KG1 (cell line): ENCODE measurements at places on chromosomes 11 and 22.

DNA sequence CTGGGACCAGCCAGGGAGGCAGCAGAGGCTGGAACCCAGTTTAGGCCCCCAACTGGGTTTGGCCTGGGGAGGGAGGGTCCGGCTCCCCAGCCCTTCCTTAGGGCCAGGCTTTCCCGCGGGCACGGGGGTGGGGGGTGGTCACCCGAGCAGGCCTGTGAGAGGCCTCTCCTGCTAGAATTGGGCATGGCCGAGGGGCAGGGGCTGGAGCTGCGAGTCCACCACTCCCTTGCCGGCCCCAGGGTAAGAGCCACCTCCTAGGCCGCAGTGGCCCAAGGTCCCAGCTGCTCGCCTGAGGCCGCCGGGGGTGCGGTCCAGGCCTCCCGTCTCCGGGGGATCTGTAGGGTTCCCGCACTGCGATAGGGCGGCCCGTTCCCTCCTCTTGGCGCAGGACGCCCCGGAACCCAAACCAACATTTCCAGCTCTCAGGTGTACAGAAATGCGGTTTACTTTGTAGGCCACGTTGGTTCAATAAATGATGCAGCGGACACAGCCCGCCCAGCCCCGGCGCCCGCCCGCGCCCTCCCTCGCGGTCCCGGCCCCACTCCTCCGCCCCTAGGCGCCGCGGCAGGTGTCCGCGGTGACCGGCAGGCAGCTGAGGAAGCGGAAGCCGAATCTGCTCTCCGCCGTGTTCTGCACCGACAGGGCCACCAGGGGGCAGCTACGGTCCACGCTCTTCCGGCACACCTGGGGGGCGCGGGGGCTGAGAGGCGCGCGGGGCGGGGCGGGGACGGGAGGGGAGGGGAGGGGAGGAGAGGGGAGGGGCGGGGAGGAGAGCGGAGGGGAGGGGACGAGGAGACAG, 5.9 kb downstream of the LMNTD2 start:
- peak; percentile 32 for DNase-seq

GRCh38 chr11:15180212-15180792, 65.6 kb downstream of the INSC start:
- DNase-seq: no peak

DNA sequence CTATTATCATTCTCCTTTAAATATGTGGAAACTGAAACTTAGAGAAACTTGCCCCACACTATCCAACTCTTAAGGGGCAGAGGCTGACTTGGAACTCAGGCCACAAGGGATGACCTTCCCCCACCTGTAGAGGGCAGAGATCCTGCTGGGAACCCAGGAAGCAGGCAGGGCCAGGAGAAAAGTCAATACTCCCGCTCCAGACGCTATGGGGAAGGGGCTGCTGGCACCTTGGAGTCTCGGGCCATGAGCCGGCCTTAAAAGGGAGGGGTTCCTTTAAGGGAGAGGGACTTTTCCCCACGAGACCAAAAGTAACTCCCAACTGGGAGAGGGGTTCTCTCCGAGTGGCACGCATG, 620 bp upstream of the ANO5 start:
- no peak for DNase-seq

- no peak for DNase-seq
Measured at GRCh38 chr11:60592601-60593000, 77.4 kb downstream of the MS4A13 start.

GRCh38 chr11:134516529-134516928, 104.5 kb upstream of the B3GAT1 start:
- DNase-seq: no peak

- no peak for DNase-seq
Measured at GRCh38 chr22:49937758-49938564, 19.5 kb downstream of the CRELD2 start.

GRCh38 chr11:92342886-92343285, 118.3 kb downstream of the FAT3 start:
- no peak for DNase-seq

- no peak for DNase-seq
Measured at GRCh38 chr11:76269247-76269646, 62.9 kb upstream of the WNT11 start.

- no peak for DNase-seq
Measured at GRCh38 chr11:122098261-122098980, 17.6 kb downstream of the BLID start.

DNA sequence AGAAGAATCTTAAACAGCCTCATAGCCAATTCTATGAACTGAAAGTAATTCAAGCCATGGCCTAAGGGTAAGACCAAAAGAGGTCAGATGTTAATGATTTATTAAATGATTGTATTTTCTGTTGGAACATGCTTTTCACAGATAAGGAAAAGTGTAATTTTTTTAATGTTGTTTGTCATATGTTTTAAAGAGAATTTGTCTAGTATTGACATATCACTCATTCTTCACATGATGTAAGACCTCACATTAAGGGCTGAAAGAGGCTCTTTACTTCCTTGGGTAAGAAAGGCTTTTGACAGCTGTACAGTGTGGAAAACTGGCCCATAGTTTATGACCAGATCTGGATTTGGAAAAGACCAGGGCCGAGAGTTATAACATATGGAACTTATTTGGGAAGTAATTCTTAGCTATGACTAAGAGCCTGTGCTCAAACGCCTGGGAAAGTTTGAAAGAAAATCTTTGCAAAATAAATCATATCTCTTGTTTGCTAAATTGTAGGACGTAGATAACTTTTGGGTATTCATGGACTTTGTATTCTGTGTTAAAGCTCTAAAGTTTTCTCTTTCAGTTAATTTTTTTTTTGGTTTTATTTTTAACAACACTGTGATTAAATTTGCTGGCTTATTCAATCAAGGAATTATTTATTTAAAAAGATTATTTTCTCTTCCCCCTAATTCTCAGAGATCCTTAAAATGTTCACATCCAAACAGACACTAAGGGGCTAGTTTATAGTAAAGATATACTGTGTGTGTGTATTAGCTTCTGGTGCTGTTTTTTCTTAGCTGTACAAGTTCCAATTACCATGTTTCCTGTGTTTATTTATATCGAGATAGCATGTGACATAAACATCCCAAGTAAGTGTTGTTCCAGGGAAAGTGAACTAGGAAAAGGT, 162.2 kb downstream of the ARHGAP42 start:
- DNase-seq: no peak

DNA sequence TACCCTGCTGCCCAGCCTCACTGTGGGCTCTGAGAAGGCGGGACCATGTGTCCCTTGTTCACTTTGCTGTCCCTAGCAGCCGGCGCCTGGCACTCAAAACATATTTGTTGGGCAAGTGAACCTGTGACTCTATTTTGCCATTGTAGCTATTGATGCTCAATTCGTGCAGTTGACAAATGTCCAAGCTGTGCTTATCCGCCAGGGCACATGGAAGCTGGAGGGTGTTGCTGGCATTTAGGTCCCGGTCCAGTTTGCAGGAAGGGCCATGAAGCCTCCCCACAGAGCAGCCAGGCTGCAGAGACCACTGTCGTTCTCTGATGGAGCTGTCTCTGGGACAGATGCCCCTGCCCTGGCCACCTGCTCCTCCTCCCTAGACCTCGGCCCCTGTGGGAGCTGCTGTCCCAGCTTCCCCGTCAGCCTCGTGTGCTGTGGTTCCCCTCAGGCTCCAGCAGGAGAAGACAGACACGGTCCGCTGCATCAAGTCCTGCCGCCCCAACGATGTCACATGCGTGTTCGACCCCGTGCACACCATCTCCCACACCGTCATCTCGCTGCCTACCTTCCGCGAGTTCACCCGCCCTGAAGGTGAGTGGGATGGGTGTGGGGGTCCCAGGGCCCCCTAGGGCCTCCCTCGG, 71.5 kb downstream of the FBLN1 start:
- DNase-seq: no peak

- peak; percentile 54 for DNase-seq
Measured at GRCh38 chr22:22201185-22201929, 43.2 kb upstream of the VPREB1 start.

GRCh38 chr22:20212754-20213699, 55.1 kb downstream of the RTN4R start:
- DNase-seq: no peak

DNA sequence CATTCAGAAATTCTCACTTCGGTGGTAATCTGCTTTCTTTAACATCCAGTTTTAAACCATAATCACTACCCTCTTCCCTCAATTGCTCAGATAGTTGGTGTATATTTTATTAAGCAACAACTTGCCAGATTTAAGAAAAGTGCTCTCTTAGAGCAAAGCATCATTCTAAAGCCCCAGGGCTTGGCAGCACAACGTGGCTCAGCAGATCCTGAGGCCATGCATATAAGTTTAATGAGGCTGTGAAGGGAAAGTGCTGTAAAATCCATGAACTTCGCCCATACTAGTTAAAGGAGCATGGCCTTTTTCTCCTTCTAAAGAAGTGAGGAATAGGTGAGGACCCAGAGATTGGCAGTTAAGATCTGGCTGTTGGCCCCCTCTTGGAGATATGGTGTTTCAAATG, 482.3 kb upstream of the CCDC90B start:
- DNase-seq: no peak

DNA sequence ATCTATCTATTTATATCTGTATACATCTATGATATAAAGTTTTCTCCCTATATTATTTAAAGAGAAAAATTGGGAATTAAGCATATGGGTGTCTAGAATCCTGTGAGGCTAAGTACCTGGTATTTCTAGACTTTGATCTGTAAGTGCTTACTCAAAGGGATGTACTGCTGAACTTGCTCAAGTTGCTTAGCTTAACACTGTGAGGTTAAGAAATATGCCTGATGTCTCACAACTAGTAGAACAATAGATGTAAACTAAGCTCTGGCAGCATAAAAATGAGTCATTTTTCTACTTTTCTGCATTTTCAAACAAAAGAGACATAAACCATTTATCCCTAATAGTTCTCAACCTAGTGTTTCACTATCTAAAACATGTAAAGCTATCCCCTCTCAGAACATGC, 744.4 kb upstream of the ANO3 start:
- no peak for DNase-seq

- DNase-seq: no peak
Measured at GRCh38 chr22:45424241-45424731, 10.8 kb downstream of the RIBC2 start.

DNA sequence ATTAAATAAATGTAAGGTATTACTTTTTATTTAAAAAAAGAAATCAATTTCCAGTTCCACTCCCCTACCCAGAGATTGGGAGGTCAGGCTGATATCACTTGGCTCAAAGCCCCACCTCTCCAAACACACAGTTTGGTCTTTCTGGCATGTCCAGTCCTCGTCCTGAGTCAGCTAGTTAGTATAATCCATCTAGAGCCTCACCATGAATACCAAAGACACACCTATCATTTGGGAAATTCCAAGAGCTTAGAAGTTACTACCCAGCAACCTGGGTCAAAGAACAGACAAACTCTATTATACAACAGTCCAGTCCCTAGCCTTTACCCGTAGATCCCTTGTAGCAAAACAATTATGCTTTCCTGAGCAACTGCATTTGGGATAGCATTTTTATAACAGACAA, 9.4 kb downstream of the TREH start:
- no peak for DNase-seq

DNA sequence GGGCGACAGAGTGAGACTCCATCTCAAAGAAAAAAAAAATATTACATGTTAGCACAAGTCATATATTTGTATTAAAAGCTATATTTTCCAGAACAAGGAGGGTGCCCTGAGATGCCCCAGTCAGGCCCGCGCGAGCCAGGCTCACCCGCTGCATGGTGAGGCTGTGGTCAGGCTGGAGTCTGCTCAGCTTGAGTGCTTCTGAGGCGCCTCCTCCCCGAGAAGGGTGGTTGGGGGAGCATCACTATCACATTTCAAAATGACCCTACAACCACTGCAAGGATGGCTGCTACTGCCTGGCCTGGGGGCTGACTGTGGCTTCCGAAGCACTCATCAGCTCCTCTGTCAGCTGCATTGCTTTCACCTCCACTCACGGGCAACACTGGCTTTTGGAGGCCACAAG, 77.1 kb downstream of the SCUBE1 start:
- no peak for DNase-seq

DNA sequence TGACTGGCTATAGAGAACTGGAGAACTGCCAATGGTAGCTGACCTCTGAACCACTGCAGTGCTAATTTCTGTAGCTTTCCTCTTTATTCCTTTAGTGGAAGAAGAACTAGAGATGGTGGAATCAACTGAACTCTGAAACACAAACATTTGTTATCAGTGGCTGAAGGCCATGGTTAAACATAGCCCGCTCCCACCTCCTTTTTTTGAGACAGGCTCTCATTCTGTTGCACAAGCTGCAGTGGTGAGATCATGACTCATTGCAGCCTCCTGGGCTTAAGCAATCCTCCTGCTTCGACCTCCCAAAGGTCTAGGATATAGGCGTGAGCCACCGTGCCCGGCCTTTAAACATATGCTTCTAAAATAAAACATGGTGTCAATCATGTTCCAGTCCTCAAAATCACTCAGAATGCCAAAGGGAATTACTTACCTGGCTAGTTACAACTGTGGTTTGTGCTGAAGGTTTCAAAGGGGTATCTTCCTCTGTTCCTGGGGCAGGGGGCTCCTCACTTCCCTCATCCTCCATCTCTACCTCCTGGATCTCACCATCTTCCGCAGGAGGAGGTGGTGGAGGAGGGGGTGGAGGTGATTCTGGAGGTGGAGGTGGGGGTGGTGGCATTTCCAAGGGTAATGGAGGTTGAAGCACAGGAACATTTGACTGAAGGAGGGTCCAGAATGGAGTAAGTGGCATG, 9.0 kb upstream of the AGBL2 start:
- DNase-seq: no peak

DNA sequence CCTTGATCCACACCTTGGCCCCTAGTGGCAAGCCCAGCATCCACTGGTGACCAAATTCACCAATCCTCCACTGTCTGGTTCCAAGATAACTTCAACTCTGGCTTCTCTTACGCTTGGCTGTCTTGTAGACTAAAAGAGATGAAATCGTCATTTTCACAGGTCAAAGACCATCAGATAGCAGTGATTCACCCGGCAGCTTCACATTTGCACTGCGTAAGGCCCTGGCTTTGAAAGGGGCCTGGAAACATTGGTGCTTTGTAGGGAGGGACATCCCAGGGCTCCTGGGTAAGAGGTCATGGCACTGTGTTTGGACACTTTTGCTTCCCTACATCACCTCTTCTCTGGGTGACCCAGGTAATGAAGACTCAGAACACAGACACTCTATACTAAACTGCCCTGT, 30.1 kb upstream of the FADD start:
- no peak for DNase-seq

GRCh38 chr11:59222464-59223060, 9.8 kb upstream of the MPEG1 start:
- DNase-seq: no peak

GRCh38 chr22:20671409-20672081, 102.4 kb upstream of the SERPIND1 start:
- no peak for DNase-seq

- DNase-seq: no peak
Measured at GRCh38 chr22:48722661-48723060, 1105.0 kb downstream of the BRD1 start.
